NCI-H1436 treated with DMSO at 0.1 percent for 48 hours (cell line): ENCODE measurements at places on chromosomes 1 and 21.

GRCh38 chr1:191065346-191065745 lies 587.7 kb upstream of the BRINP3 start:
- DNase-seq: no peak

GRCh38 chr1:110455151-110455550 lies 4.2 kb downstream of the PROK1 start:
- DNase-seq: no peak

- no peak for DNase-seq
Measured at GRCh38 chr1:175208773-175209492, 16.4 kb upstream of the KIAA0040 start.

DNA sequence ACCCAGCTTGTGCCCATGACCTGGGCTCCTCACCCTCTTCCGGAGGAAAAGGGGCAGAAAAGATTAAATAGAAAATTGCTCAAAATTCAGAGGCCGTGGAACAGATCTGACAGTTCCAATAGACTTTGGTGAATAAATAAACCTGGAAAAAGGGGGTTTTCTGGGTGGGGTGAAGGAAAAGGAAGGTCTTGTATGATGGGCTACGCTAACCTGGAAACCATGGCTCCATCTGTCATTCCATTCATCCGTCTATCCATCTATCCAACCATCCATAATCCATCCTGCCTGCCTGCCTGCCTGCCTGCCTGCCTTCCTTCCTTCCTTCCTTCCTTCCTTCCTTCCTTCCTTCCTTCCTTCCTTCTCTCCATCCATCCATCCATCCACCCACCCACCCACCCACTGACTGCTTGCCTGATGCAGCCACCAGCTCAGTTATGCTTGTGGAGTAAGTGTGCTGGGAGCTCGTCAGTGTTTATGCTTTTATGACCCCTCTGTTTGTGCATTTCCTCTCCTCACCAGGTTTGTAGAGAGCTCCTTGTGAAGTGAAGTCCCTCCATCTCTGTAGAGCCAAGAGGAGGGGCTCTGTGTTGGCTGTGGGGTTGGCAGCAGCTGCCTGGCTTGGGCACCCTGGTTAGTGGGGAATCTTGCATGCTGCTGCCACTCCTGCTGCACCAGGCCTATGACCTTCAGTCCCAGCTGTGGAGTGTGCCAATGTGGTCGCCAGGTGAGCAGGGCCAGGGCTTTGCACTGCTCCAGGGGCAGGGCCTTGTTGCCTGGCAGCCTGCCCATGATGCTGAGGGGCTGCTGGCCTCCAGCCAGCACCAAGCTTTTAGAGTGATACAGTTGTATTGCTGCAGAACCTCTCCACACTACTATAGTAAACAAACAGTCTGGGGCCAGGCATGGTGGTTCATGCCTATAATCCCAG lies 16.0 kb upstream of the POU3F1 start:
- DNase-seq: peak; percentile 75

DNA sequence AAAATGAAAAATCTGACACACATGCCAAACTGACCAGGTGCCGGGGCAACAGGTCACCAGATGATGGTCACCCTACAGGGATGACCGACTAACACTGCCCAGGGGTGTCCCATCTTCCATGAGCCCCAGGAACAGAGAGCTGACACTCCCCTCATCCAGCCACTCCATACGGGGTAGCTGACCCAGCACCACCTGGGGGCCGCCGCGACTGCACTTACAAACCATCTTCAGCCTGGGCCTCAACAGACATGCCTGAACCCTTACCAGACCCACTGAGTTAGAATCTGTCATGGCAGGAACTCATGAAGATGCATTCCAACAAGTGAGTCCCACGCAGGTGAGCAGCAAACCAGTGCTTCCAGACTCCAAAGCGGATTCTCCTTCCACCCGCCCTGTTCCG lies 31.6 kb upstream of the AJAP1 start:
- no peak for DNase-seq

GRCh38 chr1:24586970-24587820 lies 31.3 kb downstream of the NCMAP start:
- peak; percentile 41 for DNase-seq

DNA sequence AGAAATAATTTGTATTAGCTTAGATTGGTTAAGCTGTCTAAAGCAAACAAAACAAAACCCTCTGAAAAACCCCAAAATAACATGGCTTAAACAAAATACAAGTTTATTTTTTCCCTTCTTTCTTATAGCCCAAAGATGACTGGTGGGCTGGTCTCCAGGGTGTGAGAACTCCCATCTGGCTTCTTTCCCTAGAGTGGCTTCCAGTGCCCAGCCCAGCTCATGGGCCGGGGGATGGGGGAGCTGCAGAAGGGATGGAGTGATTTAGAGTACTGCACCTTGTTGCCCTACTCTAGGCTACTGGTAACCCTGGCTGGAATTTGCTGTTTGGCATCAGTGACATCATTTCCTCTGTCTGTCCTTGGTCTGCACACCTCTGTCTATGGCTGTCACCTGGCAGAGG lies 223.0 kb downstream of the PBX1 start:
- no peak for DNase-seq

GRCh38 chr21:15097580-15097979 lies 32.8 kb upstream of the NRIP1 start:
- DNase-seq: no peak

- DNase-seq: peak; percentile 56
Measured at GRCh38 chr1:38990738-38991637, at the start of gene AKIRIN1. AKIRIN1 (plus strand) TSS chr1:38991276; CDS start chr1:38991381, 105 bp downstream.

GRCh38 chr1:184366997-184367396 lies 19.8 kb upstream of the C1orf21 start:
- DNase-seq: no peak

DNA sequence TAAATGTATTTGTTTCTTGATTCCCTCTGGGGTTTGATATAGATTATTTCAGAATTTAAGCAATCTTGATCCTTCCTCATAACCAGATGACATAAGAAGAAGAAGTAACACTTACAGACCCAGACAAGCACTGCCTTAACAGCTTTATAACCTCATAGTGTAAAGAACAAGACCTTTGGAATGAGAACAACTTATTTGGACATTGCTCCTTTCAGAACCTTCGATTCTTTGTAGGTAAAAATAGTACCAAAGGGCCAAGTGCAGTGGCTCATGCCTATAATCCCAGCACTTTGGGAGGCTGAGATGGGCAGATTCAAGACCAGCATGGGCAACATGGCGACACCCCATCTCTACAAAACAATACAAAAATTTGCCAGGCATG lies 15.0 kb downstream of the TM2D1 start:
- DNase-seq: no peak

DNA sequence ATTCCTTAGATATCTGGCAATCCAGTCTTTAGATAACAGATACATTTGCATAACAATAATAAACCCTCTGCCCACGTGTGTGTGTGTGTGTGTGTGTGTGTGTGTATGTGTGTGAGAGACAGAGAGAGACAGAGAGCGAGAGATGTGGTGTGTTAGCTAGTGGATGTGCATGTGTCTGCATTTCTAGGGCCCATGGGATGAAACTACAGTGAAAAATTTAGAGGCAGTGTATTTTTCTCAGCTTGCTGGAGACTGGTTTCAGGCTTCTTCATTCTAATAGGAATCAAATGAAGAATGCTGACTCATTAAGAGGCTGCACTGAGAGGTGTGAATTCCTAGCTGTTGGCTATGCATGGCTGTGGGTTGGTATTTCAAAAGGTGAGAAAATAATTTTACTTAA lies 303.2 kb downstream of the LMX1A start:
- no peak for DNase-seq

GRCh38 chr1:241611736-241612135 lies 28.4 kb downstream of the CHML start:
- no peak for DNase-seq

DNA sequence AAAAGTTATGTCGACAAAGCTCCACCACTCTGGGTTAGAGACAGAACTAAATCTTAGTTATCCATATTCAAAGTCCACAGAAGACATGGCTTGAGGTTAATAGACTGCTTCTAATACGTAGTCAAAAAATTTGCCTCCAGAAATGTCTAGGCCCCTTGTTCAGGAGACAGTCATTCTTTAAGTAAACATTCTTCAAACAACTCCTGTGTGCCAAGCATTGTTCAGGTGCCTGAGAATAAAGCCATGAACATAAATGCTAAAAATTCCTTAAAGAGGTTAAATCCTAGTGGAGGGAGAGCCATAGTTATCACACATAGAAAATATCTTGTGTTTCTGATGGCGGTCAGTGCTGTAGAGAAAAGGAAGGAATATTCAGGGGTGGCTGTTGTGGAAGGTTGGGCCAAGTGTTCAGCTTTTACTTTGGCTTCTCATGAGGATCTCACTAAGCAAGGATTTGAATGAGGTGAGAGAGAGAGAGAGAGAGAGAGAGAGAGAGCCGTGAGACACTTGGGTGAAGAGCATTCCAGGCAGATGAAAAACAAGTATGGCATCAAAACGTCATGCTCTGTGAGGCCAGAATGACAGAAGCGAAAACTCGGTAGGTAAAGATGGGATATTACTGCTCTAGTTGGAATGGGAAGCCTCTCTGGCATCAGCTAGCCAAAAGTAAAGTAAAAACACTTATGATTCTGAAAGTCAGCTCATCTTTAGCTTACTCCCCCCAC lies 187.1 kb downstream of the GREM2 start:
- no peak for DNase-seq

DNA sequence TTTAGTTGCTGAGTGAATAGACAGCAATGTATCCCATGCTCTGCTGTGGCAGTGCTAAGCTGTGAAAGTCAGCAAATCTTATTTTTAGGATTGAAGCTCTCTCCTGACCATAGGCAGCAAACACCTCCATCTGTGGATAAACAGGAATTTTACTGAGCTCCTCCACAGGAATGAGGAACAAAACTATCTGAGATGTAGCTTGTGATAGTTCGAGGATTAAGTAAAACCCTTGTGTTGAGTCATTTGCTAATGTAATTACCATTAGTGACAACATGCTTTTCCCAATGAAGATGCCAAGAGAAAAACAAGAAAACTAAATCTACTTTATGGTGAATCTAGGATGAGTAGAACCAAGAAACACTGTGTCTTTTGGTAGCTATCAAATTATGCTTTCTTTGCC lies 122.7 kb downstream of the CLEC20A start:
- no peak for DNase-seq

DNA sequence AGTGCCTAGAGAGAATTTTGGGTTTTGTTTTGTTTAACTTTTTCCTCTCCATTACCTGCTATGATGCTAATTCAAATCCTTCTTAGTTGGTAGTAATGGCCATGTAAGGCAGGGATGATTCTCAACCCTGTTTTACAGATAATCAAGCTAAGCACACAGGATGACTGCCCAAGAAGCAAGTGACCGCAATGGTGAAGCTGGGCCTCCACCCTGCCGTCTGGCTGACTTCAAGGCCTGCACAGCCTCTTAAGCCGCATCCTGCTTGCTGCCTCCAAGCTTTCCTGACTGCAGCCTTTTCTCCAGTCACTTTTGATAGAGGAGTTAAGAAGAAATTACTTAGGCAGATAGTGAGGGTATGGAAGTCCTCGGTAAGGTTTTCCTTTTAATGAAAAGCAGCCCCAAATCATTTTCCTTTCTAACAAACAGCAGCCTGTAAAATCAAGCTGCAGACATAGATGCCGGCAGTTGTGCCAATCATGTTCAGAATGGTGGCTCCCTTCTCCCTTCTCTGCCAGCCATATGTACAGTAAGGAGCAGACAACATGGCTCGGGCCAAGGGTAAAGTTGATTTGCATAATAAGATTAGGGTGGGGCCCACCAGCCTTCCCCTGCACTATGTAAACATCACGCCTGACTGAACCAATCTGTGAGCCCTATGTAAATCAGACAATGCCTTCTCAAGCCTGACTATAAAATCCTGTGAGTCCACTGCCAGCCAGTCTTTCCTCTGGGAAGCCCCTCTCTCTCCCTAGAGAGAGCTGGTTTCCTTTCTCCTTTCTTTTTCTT lies 8.8 kb upstream of the CTBS start:
- DNase-seq: no peak

DNA sequence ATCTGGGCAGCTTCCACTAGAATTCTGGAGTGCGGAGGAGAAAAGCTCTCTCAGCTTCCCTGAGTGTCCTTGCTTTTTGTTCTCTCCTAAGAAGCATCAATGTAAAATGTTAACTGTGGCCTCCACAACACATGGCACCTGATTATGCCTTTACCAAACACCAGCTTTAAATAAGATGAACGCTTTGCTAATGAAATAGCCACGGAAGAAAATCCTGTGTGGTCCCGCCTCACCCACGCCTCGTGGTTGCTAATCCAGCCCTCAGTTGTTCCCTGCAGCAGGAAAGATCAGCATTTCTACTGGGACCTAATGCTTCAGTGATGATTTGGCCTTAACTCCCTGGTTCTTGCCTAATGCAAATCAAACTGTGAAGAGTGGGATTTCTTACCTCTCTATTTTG lies 1.8 kb upstream of the ERG start:
- no peak for DNase-seq

GRCh38 chr21:14263879-14264278 lies 47.9 kb downstream of the RBM11 start:
- no peak for DNase-seq

- DNase-seq: no peak
Measured at GRCh38 chr1:89429062-89429461, 65.2 kb downstream of the GBP6 start.

GRCh38 chr1:47396671-47397196 lies 19.4 kb upstream of the FOXE3 start:
- DNase-seq: no peak

- DNase-seq: no peak
Measured at GRCh38 chr21:28937737-28938136, 54.9 kb downstream of the LTN1 start.

- DNase-seq: no peak
Measured at GRCh38 chr1:186643614-186644013, 36.6 kb downstream of the PTGS2 start.

GRCh38 chr1:37453647-37454046 lies 20.7 kb upstream of the ZC3H12A start:
- no peak for DNase-seq

- no peak for DNase-seq
Measured at GRCh38 chr21:19031953-19032352, 628.4 kb upstream of the TMPRSS15 start.

- DNase-seq: no peak
Measured at GRCh38 chr1:25613091-25613490, 3.5 kb upstream of the MAN1C1 start.

GRCh38 chr1:30721812-30722537 lies 1.4 kb downstream of the MATN1 start:
- DNase-seq: no peak

DNA sequence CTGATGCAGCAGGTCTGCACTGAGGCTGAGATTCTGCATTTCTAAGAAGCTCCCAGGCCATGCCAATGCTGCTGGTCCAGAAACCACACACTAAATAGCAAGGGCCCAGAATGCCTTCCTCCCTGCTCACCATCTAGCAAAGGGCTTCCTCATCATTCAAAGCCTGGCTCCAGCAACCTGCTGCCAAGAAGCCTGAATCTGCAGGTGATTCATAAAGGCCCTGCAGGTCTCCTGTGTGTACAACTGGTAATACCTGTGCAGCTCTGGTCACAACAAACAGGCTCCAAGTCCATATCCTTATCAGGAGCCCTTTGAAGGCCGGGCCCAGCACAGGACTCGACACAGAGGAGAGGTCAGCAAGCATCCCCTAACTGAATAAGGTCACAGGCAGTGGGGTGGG lies 26.7 kb downstream of the GLIS1 start:
- DNase-seq: no peak
